ENCODE measurements at places on chromosomes 2 and 18.

DNA sequence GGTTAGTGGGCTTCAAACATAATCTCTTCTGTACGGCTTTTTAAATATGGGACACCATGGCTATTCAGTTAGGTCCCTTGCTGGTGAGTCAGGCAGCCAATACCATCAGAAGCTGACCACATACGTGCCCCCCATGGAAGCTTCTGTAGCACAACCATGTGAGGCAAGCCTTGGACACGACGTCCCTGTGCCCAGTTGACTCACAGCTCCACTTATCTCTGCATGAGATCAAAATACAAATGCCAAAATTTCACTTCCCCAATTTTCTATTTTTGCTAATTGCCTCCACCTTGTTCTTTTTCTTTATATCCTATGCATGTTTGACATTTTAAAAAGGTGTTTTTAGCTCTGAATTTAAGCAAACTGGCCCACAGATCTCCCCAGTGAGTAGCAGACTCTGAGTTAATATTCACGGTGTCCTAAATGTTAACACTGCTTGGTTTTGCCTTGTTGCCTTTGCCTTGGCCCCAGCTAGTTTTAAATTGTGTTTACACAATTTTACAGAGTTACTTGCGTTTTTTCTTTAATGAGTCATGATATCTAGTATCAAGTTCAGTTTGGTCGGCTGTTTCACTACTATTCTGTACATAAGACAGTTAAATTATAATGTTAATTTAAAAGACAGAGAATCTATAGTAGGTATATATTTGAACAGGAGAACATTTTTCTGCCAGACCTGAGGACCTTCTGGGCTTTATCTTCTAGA is 77.5 kb downstream of the CDCA7 start:
- no peak for DNase-seq

GRCh38 chr2:72082021-72082601 is 65.6 kb downstream of the CYP26B1 start:
- no peak for DNase-seq

DNA sequence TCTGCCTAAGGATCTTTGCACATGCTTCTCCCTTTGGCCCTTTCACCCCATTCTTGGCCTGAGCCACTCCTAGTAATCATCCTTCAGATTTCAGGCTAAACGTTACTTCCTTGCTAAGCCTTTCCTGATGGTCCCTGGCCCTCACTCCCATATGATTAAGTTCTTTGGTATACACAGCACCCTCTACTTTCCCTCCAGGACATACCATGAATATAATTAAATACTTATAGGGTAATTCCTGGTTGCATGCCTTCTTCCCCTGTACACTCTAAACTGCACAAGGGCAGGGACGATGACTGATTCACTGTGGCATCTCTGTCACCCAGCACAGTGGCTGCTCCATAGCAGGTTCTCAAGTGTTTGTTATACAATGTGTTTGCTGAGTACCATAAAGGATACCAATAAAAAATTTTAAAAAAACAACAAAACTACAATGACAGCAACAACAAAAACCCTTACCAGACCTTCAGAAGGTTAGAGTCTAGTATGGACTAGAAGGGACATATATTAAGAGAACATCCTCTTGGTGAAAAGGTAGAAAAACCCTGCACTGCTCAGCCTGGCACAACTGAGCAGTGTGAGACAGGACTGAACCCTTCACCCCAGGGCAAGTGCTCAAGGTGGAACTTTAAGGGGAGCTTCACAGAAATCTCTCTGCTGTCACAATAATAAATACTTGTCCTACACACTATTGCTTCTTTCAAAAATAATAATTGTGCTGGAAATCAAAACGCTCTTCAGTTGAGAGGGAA is 76.2 kb downstream of the AAK1 start:
- DNase-seq: no peak

DNA sequence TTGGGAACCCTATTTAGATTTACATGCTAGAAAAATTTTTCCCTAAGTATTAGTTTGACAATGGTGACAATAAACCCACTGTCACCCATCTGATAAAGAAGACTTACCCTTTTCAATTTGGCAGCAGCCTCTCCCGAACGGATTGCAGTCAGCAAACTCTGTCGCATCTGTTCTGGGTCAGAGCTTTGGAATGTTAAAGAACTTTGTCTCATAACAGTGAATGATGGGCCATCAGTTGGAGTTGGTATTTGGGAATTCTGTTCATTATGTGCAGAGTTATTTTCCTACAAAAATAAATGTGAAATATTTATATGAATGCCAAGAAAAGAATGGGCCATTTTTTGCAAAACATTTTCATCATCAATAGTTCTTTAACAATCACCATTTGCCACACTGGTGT is 70.8 kb upstream of the GRB14 start:
- no peak for DNase-seq

GRCh38 chr18:3356614-3357013 is 93.4 kb upstream of the TGIF1 start:
- no peak for DNase-seq

- DNase-seq: no peak
Measured at GRCh38 chr18:27608174-27608573, 423.1 kb upstream of the CHST9 start.

DNA sequence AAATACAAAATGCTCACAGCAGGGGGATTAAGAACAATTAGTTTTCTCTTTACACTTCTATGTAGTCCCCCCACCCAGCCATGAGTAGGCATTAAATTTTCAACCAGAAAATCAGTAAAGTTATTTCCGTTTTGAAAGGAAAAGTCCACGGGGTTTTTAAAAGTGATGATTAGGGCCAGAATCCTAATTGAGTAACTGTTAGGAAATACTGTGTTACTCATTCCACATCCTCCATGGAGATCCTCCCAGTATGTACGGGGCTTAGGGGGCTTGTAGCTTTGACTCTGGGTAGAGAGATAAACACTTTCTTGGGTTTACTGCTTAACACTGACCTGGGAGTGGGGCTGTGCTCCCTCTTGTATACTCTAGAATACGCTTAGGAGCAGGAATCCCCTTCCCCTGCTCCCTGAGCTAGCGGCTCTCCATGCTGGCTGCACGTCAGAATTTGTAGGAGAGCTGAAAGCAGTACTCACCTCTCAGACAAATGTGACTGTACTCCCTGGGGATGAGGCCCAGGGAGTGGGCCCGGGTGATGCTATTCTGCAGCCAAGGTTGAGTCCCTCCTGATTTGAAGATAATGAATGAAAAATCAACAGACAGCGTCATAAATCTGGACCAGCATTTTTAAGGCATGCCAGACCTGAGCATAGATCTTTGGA is 100.5 kb downstream of the SLC4A3 start:
- DNase-seq: no peak

GRCh38 chr2:234142530-234142929 is 92.0 kb downstream of the SPP2 start:
- no peak for DNase-seq

DNA sequence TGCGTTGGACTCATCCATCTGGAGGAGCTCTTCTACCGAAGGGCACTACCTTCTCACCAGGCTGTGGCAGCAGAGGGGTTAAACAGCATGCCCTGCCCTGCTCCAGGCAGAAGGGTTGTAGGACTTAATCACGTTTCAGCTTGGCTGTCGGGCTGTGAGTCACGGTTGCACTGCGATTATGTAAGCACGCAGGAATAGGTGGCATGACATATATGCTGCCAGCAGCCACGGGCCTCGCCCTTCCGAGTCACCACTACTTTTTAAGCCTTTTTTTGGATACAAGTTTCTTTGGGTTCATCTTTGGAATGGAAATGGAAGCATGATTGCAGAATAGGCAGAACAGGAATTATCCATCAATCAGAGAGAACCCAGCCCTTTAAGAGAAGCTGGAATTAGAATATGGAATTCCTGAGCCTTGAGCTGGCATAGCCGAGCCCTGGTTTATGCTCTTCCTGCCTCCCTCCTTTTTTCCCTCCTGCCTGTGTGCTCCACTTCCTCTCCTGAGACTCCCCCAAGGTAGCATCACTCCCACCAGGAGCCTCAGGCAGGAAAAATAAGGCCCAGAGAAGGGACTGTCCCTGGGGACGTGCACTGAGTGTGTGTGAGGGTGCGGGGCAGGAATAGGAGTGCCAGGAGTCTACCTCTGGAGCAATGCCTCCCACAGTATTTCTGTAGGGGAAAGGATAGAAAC is 86.8 kb downstream of the SEMA4F start:
- no peak for DNase-seq

GRCh38 chr2:8030573-8031303 is 651.1 kb upstream of the ID2 start:
- no peak for DNase-seq

GRCh38 chr2:225773148-225773547 is 373.6 kb downstream of the NYAP2 start:
- DNase-seq: no peak

- DNase-seq: no peak
Measured at GRCh38 chr2:237101118-237101979, 15.7 kb downstream of the COPS8 start.

DNA sequence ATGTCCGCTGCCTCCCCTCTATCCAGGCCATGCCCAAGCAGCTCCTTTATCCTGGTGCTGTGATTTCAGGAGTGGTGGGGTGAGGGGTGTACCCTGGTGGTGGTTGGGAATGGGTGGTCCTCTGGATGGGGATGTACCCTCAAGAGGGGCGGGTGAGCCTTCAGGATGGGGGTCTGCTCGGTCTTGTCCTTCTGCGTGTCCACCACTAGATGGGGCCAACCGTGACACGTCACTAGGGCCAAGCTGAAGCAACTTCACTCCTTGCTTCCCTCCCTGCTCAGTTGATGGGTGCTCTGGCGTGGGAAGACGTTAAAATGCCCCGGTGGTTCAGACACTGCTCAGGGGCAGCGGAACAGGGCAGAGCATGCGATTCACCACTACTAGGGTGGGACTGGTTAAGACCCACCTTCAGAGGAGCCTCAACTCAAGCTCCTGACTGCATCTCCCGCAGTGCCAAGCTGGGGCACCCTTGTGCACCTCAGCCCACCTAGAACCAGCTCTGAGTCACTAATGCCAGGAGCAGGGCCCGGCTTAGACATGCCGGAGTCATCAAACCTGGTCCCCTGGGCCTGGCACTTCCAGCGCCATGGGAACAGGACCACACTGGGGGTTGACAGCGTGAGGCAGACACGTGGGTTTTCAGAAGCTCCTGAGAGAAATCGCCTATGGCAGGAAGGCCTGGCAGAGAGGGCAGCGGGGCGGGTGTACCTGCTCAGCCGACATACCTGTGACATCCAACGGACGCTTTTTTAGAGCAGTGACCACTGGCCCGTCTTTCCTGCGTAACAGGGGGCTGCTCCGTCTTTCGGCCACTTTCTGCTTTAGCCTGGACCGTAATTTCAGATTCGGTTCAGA is 256.7 kb downstream of the HDAC4 start:
- DNase-seq: no peak

DNA sequence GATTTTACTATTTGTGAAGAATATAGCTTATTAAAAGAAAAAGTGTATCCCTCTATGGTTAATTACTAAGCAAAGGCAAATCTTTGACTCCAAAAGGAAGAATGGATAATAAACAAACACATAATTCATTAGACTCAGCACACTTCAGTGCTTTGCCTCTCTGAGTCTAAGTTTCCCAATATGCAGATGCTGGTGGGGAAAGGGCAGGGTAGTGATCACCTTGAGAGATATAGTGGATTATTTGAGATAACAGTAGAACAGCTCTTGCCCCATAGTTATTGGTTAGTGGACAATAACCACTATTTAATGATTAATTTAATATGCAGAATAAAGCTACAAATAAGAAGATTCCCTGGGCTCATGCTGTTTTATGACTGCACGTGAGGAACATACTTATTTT is 98.2 kb upstream of the SLC8A1 start:
- DNase-seq: no peak

DNA sequence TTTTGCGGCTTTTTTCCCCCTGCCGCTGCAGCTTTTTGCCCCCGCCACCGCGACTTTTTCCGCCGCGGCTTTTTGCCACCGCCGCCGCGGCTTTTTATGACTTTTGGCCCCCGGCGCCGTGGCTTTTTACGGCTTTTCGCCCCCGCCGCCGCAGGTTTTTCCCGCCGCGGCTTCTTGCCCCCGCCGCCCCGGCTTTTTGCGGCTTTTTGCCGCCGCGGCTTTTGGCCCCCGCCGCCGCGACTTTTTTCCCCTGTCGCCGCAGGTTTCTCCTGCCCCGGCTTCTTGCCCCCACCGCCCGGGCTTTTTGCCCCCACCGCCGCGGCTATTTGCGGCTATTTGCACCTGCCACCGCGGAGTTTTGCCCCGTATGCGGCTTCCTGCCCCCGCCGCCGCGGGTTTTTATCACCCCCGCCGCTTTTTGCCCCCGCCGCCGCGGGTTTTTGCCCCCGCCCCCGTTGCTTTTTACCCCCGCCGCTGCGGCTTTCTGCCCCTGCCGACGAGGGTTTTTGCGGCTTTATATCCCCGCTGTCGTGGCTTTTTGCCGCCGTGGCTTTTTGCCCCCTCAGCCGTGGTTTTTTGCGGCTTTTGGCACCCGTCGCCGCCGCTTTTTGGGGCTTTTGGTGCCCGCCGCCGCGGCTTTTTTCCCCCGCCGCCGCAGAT is 2750.9 kb downstream of the RPIA start:
- no peak for DNase-seq

DNA sequence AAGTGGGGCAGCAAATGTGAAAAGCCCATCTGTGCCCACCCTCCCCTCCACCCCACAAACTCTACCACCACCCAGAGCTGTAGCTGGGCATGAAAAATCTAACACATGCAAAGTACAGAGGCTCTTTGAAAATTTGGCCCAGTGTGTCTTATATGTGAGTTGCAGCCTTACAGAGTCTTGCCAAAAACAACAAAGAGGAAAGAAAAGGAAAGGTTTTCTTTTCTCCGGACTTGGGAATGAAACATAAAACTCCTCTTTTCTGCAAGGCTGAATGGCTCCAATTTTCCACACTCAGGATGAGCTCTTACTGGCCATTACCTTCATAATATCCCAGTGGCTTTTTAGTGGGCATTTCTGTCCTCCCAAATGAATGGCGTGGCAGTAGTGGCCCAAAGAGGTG is 27.9 kb upstream of the POU3F3 start:
- no peak for DNase-seq

DNA sequence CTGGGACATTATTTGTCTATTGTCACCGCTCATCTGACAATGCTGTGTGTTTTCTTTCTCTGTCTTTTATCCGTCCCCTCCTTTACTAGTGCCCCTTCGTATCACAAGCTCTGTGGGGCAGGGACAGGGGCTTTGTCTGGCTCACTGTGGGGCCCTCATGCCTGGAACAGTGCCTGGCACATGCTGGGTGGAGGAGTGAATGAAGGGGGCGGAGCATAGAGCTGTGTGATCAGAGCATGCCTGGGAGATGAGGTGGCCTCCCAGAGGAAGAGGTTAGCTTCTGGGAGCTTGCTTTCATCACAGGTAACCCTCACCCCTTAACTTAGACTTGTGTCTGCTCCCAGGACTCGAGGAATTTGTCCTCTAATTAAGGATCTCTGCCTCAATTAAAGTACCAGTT is 16.4 kb downstream of the MTCL1 start:
- DNase-seq: no peak

GRCh38 chr18:46910856-46911255 is 6.5 kb downstream of the PIAS2 start:
- no peak for DNase-seq

Data from GDM1 (cell line).